ENCODE measurements at places on chromosomes 7 and 10. TPM values are rescaled to one million over a fixed set of nuclear protein-coding genes. Genes with fewer than 3 reads are reported as not detected.

GRCh38 chr7:13998866-13999265 is 9.4 kb upstream of the ETV1 start:
- DNase-seq: no peak

GRCh38 chr10:124559372-124560132 is 97.9 kb downstream of the LHPP start:
- no peak for DNase-seq

DNA sequence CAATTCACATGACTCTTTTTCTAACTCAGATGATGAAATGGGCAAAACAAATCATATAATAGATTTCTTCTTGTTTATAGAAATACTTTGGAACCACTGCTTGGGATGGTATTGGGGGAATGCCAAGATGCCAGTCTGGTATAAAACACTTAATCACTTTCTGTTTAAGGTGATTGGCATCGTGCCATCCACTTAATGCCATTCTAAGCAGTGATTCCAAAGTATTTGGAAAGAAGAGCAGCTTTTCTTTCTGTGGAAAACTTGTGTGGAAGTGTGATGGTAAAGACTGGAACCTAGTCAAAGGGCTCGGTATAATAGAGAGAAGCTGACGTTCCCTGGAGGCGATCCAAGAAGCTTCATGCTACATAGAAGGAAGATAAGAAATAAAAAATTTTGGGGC is 120.6 kb downstream of the TMEM26 start:
- DNase-seq: no peak

DNA sequence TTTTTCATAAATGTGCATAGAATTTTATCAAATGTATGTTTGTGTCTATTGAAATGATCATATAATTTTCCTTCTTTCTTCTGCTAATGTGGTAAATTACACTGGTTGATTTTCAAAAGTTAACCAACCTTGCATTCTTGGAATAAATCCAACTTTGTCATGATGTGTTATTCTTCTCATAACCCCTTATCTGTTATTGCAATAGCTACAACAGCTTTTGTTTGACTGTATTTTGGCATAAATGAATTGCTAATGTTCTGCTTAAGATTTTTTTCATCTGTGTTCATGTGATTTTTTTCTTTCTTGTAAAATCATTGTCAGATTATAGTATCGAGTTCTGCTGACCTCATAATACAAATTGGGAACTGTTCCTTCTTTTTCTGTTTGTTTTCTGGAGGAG is 17.6 kb downstream of the CDH23 start:
- no peak for DNase-seq

- no peak for DNase-seq
Measured at GRCh38 chr10:111146025-111146640, 69.3 kb downstream of the ADRA2A start.

DNA sequence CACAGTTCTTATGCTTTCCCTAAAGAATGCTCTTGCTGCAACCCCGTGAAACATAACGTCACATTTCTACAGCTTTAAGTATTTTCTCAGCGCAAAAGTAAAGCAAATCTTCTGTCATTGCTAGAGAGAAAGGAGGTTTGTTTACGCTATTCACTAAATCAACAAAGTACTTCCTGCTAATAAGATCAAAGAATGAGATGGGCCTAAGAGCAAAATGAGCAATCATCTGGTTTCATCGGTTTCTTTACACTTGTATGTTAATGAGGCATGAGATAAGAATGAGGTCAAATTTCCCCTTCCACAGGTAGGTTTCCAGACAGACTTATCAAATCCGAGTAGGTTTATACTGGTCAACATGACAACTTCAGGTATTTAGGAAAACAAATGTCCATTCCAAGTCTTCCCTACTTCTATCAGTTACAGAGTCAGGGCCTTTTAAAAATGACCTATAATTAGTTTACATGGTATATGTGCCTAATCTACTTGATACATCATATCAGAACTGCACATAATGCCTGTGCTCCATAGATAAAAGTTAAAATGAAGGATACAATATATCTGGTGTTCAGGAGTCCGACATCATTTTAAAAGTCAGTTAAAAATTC is 8.4 kb downstream of the USP6NL start:
- no peak for DNase-seq

DNA sequence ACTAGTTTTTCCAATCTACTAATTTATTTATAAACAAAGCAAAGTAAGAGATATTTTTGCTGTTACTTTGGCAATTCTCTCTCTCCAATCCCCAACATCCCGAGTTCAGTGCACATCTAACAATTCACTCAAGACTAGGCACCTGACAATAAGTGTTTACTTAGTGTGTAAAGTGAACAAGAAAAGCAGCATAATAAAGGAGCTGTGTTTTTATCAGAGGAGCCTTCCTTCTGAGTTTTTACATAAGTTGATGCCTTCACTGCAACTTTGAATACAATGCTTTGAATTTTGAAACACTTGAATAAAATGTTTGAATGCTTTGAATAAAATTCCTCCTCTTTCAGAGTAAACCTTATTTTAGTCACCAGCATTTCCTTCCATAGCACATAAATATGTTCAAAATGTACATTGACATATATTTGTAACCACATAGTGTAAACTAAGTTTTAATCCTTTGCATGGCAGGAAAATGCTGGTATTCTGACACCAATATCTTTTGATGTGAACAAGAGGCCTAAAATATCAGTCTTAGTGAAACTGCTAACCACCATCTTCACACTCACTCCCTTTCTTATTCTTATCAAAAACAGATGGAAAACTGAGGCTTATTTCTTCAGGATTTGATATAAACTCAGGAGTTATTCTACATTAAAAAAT is 11.4 kb downstream of the PDK4 start:
- DNase-seq: no peak

DNA sequence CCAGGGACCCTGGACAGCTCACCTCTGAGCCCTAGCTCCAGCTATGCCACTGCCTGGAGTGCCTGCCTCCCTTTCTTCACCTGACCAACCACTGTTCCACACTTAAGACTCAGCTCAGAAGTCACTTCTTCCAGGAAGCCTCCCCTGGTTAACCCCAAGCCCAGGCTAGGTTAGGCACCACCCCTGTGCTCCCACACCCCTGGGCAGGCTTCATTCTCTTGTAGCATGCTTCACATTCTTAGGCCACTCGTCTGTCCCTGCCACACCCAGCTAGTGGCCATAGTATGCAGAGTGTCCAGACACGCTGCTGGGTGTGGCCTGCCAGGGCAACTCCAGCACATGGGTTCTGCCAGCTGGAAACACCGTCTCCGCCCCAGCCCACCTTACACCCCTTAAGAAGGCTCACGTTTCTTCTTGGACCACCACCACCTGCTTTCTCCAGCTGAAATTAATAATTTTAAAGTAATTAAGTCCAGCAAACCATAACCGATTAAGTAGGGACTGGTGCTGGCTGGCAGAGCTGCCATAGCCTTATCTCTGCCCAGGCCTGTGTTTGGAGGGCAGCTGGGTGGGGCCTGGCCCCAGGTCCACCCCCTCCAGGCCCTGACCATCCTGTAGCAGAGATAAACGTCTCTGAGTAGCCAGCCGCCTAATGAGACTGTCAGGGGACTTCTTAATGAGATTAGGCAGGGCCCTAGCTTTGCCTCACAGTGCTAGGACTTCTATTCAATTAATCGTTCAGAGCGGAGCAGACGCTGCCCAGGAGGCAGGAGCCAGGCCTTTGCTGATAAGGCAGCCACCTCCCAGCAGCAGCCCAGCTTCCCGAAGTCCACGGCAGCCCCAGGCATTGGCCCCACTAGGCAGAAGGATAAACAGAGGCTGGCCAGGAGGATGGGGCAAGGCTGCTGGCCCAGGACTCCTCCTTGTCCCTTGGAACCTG is 20.5 kb downstream of the GRID1 start:
- DNase-seq: no peak

DNA sequence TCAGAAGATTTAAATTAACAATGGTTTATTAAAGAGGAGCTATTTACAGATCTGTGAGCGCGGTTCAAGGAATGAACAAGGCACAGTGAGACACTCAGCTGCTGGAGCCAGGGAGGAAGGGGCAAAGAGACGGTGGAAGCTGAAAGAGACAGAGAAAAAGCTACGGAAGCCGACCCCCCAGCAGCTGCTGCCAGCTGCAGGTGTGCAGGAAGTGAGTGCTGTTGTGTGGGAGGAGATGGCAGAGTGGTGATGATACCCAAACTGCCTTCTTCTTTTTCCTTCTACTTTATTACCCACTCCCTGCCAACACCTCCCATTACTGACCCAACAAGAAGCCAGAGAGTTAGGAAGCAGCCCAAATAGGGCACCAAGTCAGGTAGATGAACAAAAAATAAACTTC is 41.9 kb upstream of the MBL2 start:
- no peak for DNase-seq

GRCh38 chr10:15849316-15849715 is 11.0 kb downstream of the MINDY3 start:
- DNase-seq: no peak

- DNase-seq: no peak
Measured at GRCh38 chr7:44531421-44532380, 9.4 kb downstream of the NPC1L1 start.

DNA sequence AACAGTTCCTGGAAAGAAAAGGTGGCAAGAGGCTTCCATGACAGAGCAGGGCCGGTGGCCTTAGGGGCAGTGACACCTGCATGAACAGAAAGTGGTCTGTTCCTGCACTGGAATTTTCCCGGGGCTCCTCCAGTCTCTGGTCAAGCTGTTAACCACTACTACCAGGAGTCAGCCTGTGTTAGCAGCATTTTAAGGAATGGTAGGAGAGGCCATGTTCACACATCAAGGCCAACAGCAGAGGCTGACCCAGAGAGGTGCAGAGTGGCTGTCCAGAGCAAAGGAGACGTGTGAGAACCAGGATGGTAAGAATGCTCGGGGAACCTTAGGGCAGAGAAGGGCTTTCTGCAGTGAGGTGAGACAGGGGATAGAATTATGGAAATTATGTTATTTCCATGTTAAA is 8.5 kb downstream of the H2BK1 start:
- no peak for DNase-seq

- DNase-seq: no peak
Measured at GRCh38 chr7:156459582-156459981, 181.0 kb upstream of the RNF32 start.

GRCh38 chr10:86518781-86519180 is 2.8 kb downstream of the WAPL start:
- DNase-seq: no peak

DNA sequence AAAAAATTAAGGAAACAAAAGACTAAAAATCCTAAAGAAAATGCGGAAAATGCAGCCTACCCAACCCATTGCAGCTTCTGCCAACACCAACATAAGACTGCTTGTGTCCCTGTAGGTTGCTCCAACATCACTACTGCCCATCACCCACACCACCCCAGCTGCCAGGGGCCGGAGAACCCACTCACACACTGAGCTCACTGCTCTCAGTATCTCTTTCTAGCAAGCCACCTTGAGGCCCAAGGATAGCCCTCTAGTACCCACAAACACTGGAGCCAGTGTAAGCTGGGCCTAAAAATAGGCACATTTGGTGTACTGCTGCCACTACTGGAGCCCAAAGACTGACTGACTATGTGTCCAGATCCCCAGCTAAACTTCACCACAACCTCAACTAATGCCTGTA is 67.3 kb downstream of the MEST start:
- no peak for DNase-seq

GRCh38 chr10:76278811-76279460 is 847.5 kb downstream of the LRMDA start:
- no peak for DNase-seq

GRCh38 chr10:22475651-22476600 is 130.6 kb downstream of the SPAG6 start:
- no peak for DNase-seq

DNA sequence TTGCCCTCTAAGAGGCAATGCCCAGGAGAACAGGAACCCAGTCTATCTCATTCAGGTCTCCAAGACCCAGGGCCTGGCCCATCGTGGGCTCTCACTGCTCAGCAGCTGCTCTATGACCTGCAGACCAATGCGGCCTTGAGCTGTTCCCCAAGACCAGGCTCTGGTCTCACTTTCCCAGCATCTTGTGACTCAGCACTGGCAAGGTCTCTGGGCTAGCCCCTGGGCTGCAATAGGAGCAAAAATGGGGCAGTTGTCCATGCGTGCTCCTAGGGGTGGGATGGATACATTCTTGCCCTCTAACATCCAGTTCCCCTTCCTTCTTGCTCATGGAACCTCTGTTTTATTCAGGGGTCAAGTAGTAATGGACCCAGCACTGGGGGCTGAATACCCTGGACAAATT is 13.5 kb downstream of the GCK start:
- DNase-seq: no peak

- no peak for DNase-seq
Measured at GRCh38 chr10:43854007-43854406, 205.3 kb upstream of the ZNF32 start.

GRCh38 chr7:85275204-85275603 is 88.3 kb upstream of the SEMA3D start:
- DNase-seq: no peak

GRCh38 chr7:42734568-42734967 is 177.3 kb downstream of the C7orf25 start:
- DNase-seq: no peak

GRCh38 chr7:121753944-121754343 is 119.0 kb upstream of the PTPRZ1 start:
- no peak for DNase-seq

DNA sequence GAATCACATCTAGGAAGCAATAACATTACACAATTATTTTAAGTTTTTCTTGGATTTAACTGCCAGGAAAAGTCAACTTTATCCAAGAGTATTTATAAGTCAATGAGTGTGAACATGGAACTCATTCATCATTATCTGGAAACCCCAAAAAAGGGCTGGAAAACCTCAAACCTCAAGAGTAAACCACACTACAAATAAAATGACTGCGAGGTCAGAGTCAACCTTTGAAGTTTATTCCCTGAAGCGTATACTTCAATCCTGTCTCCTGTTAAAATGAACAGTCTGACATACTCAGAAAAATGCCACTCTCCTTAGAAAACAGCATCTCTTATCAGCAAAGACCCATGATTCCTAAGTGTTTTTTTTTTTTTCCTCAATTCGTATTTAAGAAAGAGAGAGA is 86.5 kb downstream of the RELN start:
- no peak for DNase-seq

DNA sequence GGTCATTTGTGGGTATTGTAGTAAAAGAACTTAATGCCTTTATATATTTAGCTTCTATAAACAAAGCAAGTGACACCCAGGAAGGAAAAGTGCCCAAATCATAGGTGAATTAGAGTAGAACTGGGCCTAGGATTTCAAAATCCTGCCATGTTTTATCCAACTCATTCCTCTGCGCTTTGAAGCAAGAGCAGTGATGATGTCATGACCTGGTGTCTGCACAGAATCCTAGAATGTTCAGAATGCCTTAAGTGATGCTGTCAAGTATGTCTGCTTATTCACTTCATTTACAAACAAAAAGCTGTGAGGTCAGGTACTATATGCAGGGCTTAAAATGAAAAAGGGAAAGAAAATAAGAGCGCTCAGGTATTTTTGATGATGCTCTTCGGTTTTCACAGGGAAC is 737.2 kb upstream of the ANKRD30A start:
- DNase-seq: no peak

TUBB8 gene
- 0.63 TPM for polyA plus RNA-seq

CTBP2 gene
- polyA plus RNA-seq: 44.4 TPM

CPA1 gene
- polyA plus RNA-seq: 3.1 TPM

GPNMB gene
- polyA plus RNA-seq: 21.8 TPM

PITX3 gene
- 0.68 TPM for polyA plus RNA-seq

WEE2 gene
- polyA plus RNA-seq: 0.19 TPM

ZNF425 gene
- 7.6 TPM for polyA plus RNA-seq

BNIP3 gene
- polyA plus RNA-seq: 65.0 TPM

RTKN2 gene
- polyA plus RNA-seq: 11.0 TPM

MINDY3 gene
- polyA plus RNA-seq: 43.2 TPM

SERPINE1 gene
- 5.3 TPM for polyA plus RNA-seq

ZNF365 gene
- 0.18 TPM for polyA plus RNA-seq

SEPTIN7 gene
- polyA plus RNA-seq: 475 TPM

GJD4 gene
- polyA plus RNA-seq: not detected

Data from left renal pelvis (tissue), 4 donors.